SK-MEL-5 (cell line): ENCODE measurements at places on chromosomes 6 and 20.

- no peak for DNase-seq
These were observed 587 bp downstream of the IP6K3 start for GRCh38 chr6:33746036-33746600.

GRCh38 chr20:3239026-3239866 is at the start of gene SLC4A11:
SLC4A11 (minus strand) TSS chr20:3239190; CDS start chr20:3239137, 53 bp downstream.
- peak; percentile 72 for DNase-seq

DNA sequence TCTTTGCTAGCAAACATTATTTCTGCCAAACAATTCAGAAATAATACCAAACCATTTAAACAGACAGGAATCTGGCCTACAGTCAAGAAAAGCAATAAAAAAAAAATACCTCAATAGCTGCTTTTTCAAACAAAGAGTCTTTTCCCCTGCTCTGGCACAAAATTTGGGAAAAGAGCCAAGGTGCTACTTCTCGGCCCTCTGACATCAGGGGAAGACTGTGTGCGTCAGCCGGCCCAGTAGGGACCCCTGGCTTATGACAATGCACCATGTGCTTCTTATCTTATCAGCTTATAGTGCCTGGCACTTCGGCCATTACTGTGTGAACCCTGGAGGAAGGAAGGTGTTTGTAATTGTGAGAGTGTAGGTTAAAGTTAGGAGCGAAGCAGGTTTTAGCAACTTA is 89.4 kb downstream of the PDE10A start:
- peak; percentile 68 for DNase-seq

GRCh38 chr20:24816431-24816830 is 132.6 kb upstream of the CST7 start:
- no peak for DNase-seq

GRCh38 chr6:34671367-34671766 is 25.2 kb downstream of the ILRUN start:
- no peak for DNase-seq

- DNase-seq = no peak
These were observed 64.5 kb downstream of the EYA2 start for GRCh38 chr20:46959081-46959692.

DNA sequence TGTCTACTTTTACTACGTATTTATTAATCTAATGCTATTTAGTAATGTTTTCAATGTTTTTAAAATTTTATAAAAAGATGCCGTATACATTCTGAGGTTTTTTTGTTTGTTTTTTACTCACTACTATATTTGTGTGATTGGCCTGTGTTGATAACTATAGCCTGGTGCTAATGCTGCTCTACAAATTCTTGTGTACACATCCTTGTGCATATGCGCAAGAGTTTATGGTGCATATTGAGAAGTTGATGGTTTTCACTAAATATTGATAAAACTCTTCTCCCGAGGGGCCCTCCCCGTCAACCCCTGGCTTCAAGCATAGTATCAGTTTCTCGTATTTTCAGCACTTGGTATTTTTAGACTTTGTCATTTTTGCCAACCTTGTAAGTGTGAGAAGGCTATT is 59.9 kb downstream of the E2F3 start:
- no peak for DNase-seq

GRCh38 chr20:10591946-10592521 is 81.8 kb downstream of the JAG1 start:
- no peak for DNase-seq

GRCh38 chr20:38156280-38156679 is 8.8 kb downstream of the TGM2 start:
- DNase-seq = no peak

DNA sequence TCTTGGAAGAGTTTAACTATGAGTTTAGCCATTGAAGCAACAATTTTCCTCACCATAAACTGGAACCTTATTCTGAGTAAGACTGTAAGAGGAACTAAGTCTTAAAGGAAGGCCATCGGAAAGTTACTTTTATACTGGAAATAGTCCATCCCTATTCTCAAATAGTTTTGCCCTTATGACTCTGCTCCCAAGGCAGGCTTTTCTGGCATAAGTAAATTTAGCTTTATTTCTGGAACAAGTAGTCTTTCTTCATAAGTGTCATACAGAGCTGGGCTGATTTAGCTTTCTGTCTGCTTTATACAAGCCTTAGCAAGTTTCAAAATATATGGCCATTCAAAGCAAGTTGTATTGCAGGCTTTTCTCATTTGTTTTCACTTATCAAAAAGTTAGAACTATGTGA is 328.1 kb downstream of the HACE1 start:
- no peak for DNase-seq

DNA sequence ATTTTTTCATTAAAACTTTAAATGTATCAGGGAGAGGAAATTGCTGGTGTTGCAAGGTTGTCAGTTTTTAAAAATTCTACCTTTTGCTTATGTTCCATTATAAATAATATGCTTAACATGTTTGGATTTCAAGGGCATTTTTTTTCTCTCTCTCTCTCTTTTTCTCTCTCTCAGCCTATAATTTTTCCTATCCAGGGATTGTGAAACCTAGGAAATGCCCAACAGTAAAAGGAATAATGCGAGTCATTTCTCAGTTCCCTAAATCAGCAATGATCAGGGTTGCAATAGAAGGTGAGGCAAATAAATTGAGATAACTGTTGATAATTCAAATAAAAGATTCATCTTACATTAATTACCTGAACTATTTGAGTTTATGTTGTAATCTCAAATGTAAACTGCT is 53.2 kb upstream of the IFNGR1 start:
- no peak for DNase-seq

DNA sequence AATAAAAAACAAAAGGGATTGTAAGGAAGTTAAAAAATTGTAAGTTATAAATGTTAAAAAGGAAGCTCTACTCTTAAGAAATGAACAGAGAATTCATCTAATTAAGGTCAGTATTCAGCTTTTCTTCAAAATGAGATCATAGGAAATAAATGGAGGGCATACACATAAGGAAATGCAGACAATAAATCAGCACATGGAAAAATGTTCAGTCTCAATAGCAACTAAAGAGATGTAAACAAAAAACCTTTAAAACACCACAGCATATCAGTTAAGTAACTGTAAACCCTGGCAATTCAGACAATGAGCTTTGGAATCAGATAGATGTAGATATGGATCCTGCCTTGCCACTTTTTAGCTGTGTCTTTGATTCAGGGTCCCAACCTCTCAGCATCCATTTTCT is 24.0 kb upstream of the CLIC5 start:
- DNase-seq = no peak

- no peak for DNase-seq
These were observed 32.7 kb upstream of the PSMF1 start for GRCh38 chr20:1085492-1086276.

GRCh38 chr6:152094276-152094675 is 286.8 kb downstream of the ESR1 start:
- no peak for DNase-seq

DNA sequence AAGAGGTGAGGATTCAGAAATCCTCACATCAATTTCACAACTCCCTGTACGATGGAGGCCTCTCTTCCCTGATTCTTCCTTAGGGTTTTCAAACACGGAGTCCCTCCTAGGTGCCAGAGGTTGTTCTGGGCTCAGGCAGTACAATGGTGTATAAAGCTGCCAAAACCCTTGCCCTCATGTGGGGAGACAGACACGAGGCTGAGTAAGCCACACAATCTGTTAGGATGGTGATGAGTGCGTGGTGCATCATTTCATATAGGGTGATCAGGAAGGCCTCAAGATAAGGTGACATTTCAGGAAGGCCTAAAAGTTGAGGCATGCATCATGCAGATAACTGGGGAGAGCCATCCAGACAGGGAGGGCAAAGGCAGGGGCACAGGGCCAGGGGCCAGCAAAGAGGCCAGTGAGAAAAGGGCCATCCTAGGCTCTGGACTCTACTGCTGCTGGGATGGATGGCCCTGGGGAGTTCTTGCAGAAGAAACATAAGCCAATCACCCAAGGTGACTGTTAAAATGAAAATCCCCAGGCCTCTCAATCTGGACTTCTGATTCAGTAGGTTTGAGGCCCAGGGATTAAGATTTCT is 186.5 kb downstream of the PRKN start:
- no peak for DNase-seq

DNA sequence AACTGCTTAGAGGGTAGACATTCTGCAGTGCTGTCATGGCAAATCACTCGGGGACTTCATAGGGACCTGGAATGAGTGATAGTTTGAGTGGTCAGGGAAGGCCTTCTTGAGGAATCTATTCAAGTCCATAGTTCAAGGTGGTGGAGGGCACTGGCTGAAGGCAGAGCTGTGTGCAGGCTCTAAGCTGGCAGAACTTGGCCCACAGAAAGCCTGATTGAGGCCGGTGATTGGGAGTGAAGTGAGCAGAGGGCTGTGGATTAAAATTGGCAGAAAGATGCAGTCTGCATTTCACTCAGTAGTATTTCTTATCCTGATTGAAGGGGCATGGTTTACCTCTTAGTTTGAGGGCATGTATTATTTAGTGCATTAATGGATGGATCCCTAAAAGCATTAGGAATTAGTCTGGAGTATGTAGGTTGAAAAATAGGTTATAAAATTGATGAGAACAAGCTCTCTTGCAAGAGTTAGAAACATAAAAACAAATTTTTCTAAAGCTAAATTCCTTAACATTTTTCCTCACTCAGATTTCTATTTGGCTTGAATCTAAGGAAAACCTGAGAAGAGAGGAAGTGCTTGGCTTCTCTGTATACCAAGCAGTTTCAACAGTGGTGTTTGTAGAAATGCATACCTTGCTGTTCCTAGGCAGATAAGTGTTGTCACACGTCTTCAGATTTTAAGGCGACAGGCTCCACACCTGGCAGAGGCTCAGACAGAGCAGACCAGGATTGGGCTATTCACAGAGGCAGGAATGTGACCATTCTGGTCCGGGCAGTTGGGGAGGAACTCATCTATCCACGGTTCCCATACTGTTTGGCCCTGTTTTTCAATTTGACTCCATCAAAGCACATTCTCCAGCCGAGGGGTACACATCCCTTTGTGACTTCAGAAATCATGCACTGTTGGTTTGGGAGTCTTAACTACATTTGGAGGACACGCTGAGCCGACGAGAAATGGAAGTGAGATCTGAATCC is 45.2 kb downstream of the UTRN start:
- DNase-seq = no peak

- no peak for DNase-seq
These were observed 49.4 kb downstream of the HLA-C start for GRCh38 chr6:31222496-31222895.

DNA sequence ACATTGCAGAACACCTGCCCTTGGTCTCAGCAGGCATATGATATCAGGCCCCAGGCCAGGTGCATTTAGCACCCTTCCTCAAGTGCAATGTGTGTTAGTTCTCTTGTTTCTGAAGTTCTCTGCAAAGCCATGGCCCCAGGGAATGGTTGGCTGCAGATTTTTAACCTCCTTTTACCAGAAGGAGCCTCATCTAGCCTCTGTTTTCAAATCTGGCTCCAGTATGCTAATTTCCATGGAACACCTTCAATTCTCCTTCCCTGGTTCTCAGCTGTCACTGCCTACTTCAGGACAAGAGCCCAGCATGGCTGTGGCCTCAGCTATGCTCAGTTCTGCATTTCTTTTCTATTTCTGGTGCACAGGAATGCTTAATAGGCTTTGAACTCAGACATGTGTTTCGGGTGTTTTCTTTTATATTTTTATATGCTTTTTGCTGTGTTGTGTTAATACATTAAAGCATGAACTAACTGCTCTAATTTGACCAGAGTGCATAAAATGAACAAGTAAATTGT is 51.6 kb upstream of the OGFRL1 start:
- no peak for DNase-seq

DNA sequence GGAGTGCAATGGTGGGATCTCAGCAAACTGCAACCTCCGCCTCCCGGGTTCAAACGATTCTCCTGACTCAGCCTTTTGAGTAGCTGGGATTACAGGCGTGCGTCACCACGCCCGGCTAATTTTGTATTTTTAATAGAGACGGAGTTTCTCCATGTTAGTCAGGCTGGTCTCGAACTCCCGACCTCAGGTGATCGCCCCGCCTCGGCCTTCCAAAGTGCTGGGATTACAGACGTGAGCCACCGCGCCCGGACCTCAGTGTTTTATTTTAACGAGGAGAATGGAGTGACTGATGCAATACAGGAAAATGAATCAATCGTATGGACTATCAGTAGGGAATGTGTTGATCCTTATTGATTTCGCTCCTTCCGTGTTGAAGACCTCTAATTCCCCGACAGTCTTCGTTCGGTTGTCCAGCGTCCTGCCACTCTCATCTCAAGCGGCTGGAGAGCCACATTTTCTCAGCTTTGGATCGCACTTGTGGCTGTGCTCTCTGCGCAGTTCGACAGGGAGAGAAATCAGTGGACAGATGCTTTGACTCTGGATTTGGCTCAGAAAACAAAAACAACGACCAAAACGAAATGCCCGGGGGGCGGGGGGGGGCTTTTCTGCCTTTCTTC is 166.2 kb downstream of the TRIM27 start:
- DNase-seq = peak; percentile 77

DNA sequence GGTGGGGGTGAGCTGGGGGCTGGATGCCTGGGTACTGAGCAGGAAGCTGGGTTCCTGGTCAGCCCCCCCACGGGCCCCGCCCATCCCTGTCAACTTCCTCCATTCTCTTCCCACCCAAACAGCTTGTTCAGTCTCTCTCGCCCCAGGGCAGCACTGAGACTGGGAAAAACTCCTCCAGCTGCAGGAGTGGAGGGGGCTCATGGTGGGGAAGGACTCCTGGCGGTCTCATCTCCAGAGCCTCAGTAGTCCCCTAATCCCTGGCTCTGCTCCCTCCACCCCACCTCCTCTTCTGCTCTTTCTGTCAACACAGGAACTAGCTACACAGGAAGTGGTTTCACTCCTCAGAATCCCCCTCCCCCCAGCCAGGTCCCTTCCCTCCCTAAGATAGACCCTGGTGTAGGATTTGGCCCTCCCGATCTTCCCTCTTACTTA is at the start of gene GPSM3:
Gene GPSM3 (minus strand): TSS at position 36 of the 432 bp plus-strand sequence. CDS start 130 bp downstream, outside the sequence.
- DNase-seq = no peak

GRCh38 chr6:158863646-158864045 is 44.5 kb upstream of the EZR start:
- DNase-seq = no peak

- DNase-seq = no peak
These were observed 36.4 kb downstream of the RIPOR3 start for GRCh38 chr20:50654904-50655303.

DNA sequence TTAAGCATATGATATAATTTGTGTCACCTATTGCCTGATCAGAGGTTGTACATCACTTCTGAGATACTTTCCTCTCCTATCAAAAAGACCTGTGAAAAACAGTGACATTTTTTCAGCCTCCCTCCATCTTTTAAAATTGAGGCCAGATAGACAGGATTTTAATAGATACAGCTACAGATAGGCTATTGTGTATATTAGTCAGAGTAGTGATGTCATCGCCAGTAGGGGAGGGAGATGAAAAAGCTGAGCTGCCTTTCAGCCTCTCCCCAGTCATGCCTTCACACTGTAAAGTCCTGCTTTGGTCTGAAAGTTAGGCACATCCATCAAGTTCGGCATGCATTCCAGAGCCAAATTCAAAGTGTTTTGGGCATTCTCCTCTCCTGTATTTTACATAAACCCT is 7.9 kb upstream of the PABPC1L start:
- DNase-seq = peak; percentile 58

GRCh38 chr20:51507216-51508036 is 35.1 kb downstream of the NFATC2 start:
- no peak for DNase-seq

GRCh38 chr6:20467437-20467836 is 65.8 kb downstream of the E2F3 start:
- DNase-seq = no peak

GRCh38 chr6:24809728-24810127 is 11.0 kb upstream of the ARMH2 start:
- no peak for DNase-seq

- DNase-seq = peak; percentile 94
These were observed 80.4 kb upstream of the ZNF184 start for GRCh38 chr6:27553123-27553904.

- no peak for DNase-seq
These were observed 26.2 kb downstream of the TTBK1 start for GRCh38 chr6:43269273-43270007.

- DNase-seq = peak; percentile 56
These were observed 9.0 kb upstream of the TULP4 start for GRCh38 chr6:158303210-158303731.
